ENCODE measurements at places on chromosomes 1 and 21.

- DNase-seq: no peak
These were observed 6.8 kb downstream of the GJC2 start for GRCh38 chr1:228156515-228156881.

DNA sequence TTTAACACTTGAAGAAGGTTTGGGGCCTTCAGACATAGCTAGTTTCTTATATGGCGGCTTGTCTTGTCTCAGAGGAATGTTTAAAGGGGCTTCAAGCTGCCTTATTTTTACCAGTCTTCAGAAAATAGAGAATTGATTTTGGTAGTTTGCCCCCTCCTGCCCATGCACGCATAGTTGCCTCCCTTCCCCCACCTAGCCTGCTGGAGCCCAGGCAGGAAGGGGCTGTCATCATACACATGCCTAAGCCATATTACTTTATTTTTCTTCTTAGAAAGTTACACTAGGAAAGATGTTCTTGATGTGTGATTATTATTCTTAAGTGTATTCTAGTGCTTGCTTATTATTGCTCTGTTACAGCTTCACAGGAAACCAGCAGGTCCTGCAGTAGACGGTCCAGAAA lies 18.3 kb downstream of the PBX1 start:
- DNase-seq: no peak

DNA sequence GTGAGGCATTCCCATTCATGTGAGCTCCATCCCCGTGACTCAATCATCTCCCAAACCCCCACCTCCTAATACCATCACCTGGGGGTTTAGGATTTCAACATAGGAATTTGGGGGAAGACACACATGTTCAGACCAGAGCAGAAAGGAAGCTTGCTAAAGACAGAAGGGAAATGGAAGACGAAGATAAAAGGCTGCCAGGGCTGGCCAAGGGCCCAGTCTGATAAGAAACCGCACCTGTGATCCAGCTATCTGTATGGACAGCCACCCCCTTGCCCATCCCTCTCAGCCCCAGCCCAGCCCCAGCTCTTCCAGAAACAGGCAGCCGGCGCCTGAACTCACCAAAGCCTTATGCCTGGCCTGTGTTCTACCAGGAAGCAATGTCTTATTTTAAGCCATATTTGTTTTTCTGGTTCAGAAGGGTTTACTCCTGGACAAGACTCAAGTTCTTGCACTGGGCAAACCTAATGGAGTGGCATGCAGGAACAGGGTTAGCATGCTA lies 198.4 kb upstream of the VAMP3 start:
- no peak for DNase-seq

- DNase-seq: no peak
These were observed 379 bp downstream of the RER1 start for GRCh38 chr1:2391931-2392509.

GRCh38 chr21:16983420-16983819 lies 529.4 kb upstream of the CXADR start:
- no peak for DNase-seq

DNA sequence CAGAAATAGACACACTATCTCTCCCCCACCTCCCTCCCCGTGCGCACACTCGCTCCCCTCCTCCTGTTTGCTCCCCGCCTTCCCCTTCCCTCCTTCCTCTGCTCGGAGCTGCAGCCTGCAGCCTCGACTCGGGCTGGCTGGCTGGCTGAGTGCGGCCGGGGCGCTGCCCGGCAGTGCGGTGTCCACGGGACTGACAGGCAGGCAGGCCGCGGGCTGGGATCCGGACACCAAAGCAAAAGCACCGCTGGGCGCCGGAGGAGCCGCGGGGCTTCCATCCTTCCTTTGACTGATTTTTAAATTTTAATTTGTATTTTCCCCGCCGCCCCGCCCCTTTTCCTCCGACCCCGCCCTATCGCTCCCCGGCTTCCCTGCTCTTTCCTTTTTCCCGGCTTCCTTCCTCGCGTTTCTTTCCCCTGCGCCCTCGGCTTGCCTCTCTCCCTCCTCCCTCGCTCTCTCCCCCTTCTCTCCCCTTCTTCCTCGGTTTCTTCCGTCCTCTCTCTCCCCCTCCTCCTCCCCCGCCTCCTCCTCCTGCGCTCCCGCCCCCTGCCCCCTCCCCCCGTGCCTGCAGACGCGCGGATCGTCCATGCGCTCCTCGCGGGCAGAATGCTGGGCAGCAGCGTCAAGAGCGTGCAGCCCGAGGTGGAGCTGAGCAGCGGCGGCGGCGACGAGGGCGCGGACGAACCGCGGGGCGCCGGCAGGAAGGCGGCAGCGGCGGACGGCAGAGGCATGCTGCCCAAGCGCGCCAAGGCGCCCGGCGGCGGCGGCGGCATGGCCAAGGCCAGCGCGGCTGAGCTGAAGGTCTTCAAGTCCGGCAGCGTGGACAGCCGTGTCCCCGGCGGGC lies 109.4 kb downstream of the NAV1 start:
- DNase-seq: no peak

GRCh38 chr1:222613627-222614026 lies 4.3 kb upstream of the MIA3 start:
- DNase-seq: no peak

DNA sequence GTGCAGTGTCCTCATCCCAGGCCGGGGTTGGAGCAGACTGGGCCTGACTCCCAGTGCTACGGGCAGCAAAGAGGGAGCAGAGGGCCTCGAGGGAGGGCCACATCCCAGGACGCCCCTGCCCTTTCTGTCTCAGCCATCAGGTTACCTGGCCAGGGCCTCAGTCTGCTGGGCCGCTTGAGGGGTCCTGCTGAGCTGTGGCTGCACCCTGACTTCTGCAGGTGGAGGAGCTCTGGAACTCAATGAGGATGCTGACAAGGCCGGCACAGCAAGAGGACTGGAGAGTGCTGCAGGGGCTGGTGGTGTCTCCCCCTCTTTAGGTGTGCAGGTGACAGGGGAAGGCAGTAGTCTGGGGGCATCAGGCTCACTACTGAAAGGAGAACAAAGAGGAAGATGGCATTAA lies 3.3 kb downstream of the ZNF692 start:
- no peak for DNase-seq

GRCh38 chr1:100090471-100090870 lies 42.3 kb downstream of the SASS6 start:
- no peak for DNase-seq

DNA sequence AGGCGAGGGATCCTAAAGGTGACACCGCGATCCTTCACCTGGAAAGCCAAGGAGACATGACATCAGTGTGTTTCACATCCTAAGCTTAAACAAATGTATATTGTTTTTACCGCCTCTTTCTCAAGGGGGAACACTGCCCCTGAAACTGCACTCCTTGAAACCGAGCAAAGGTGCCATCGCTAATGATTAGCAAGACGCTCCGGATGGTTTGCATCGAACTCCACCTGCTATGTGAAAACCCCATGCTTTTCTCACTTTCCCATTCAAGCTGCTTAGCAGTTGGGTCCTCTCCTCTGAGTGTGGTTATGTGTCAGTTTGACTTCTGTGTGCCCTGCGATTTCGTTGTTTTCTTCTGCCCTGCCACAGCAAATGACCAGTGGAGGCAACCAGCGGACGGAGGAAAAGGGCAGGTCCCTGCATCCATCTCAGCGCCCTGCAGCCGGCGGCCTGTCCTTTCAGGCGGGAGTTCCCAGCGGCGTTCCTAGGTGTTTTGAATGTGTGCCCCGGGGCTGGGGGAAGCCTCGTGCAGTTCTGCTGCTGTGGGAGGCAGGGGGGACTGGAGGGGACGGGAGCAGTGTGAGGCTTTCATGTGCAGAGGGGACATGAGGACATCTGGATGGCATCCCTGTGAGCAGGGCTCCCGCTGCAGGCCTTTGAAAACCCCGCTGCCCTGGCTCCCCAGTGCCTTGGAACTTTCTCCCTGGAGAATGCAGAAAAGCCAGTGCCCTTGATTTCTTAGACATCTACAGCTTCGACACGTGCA lies 16.1 kb downstream of the ZBTB18 start:
- DNase-seq: no peak

DNA sequence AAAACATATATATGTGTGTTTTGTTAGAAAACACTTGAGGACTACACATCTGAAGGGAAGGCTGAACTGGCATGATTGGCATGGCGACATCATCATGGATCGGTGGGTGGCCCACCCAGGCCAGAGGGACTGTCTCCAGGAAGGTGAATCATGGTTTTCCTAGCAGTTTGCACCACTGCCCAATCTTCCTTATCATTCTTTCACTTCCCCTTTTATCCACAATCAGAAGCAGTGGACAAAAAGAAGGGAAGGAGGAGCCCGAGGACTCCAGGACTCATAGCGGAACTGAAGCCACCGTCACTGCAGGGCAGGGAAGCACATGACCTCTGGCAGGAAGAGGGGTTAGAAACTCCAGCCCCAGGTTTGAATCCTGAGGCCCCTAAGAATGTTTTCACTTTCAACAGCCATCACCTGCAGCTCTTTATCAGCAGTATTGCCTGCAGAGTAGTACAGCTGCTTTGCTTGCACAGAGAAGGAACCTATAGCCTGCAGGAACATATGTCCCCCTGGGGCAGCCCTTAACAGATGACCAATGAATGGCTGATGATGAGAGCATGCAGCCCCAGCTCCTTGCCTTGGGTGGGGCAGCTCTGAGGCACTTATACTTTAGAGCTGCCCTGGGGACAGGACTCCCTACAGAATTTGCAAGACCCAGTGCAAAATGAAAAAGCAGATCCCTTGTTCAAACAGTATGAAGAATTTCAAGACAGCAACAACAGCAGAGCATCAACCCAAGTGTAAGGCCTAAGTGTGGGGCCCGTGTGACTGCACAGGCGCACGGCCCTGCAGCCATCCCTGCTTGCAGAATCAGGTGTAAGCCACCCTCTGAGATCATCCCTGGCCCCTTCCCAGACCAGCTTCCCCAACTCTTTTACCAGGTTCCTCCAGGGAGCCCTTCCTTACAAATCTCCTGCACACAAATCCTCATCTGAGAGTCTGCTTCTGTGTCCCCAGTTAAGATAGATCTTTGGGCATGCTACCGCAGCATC lies 241.8 kb upstream of the IRF2BP2 start:
- no peak for DNase-seq

DNA sequence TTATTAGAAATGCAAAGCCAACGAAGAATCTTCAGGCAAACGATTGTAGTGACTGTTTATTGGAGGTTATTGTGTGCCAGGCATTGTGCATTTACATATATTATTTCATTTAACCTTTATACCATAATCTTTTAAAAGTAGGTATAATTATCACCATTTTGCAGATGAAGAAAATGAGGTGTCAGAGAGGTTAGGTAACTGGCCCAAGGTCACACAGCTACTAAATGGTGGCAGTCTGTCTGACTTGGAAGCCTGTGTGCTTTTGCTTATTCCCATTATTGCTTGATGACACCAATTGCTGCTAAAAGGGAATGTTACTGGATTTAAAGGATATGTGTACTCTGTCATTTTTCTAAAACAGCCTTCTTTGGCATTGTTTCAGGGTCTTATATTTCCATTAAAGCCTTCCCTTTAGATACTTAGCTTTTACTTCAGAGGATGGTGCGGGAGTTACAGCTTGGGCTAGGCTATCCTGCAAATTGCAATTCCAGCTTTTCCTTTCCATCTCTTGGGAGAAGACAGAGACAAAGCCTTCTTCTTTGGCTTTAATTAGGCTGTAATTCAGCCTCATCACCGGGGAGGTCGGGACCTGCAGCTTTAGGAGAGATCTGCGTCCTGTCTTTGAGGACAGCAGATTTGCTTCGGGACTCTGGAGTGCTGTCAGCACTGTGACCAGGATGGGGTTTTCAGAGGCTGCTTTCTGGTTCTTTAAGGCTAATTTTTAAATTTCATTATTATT lies 37.4 kb upstream of the ERRFI1 start:
- DNase-seq: no peak

DNA sequence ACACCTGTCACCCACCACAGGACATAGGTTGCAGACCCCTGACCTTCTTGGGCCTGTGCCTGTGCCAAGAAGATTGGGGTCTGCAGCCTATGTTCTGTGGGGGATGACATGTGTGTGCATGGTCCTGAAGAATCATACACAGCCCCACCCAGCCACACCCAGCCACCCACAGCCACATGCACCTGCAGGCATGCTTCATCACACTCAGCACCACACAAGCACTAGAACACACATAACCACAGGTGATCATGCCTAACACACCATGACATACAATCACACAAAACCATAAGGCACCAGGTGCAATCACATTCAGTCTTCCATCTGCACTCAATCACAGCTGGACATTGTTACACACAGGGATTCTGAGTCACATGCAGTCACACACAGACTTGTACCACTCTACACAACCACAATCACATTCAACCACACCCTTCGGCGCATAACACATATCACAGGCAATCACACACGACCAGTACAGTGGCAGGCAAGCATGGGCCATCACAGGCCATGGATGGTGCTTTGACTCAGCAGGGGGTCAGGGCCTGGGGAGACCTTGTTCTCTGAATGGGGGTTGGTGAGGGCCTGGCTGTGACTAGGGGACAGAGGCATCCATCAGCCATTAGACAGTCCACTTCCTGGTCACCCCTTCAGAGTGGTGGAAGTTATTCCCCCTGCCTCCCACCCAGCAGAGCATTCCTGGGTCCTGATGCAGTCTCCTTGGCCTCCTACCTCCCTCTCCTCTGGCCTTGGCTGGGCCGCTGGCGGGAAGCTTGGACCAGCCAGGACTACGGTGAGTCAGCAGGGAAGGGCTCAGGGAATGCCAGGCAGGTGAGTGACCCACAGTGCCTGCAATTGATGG lies 44.3 kb upstream of the EPS8L3 start:
- DNase-seq: no peak

- no peak for DNase-seq
These were observed 85.5 kb upstream of the CACNA1E start for GRCh38 chr1:181397845-181398244.

DNA sequence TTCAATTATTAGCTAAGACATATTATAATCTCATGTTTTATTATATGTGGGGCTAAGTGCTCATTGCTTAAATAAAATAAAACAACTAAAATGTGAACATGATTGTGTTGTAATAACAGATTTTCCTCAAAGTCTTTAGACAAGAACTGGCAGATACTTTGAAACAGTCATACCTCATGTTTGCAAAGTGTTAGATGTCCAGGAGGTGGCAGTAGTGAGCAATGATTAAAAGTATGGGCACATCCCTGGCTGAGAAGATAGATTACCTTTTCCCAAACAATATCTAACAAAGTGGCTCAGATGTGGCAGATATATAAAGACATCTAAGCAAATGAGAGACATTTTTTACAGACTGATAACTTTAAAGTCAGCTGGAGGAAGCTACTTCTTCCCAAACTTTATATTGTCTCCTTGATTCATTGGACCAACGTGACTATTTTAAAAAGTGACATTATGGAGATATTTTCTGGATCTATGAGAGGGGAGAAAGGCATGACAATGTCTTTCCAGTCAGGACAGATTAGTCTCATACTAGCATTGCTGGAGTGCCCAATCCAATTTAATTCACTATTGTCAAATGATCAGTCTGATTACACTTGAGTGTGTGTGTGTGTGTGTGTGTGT lies 269.8 kb downstream of the S1PR1 start:
- no peak for DNase-seq

DNA sequence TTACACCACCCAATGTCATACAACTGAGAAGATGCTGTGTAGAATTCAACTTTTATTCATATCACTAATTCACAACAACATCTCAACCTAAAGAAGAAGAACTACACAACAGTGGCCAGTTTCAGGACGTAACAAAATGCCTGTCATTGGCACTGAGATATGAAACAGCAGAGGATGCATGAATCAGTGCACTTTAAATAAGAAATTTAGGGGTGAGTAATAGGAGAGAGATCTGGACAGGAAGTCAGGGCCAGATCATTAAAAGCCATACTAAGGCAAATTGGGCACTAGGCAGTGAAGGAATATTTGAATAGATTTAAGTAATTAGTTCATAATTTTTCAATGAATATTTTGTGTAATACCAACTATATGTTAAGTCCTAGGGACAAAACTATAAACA lies 510.5 kb downstream of the PLPP3 start:
- DNase-seq: no peak

- no peak for DNase-seq
These were observed 753 bp downstream of the C1orf210 start for GRCh38 chr1:43284546-43285110.
